ENCODE measurements at places on chromosomes 16 and 17.

DNA sequence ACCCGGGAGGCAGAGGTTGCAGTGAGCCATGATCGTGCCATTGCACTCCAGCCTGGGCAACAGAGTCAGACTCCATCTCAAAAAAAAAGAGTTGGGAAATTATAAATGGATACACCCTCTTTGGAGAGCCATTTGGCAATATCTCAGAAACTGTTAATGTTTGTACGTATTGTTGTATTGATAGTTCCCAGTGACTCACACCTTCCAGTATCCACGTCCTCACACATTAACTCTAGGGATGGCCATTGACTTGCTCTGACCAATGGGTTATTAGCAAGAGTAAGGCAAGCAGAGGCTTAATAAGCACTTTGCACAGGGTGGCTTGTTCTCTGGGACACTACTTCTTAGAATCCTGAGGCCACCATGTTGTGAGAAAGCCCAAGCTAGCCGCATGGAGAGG, 107.6 kb upstream of the LHX1 start:
- DNase-seq: no peak

DNA sequence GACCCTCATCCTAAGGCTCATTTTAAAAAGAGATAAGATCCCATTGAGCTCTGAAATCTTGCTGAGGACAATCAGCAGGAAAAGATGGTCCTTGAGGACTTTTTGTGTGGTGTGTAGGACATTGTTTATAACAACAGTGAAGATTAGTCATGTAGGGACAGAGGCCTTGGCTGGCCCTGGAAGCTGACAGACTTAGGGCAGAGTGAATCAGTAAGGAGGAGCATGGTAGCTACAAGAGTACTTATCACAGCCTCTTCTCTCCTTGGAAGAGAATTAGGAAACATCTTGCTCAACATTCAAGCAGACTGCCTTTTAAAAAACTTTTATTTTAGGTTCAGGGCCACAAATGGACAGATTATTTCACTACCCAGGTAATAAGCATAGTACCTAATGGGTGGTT, 665.9 kb upstream of the SALL1 start:
- no peak for DNase-seq

DNA sequence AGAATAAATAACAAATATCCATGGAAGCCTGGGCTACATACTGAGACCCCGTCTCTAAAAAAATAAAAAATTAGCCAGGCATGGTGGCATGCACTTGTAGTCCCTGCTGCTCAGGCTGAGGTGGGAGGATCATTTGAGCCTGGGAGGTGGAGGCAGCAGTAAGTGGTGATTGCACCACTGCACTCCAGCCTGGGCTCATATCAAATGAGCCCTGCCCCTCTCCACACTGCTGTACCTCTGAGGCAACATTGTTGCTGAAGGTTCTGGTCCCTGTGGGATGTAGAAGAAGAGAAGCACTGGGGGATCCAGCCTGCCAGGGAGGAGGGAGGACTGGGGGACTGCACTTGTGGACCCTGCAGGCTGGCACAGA, 11.4 kb upstream of the ARHGAP23 start:
- DNase-seq: no peak

GRCh38 chr17:48599354-48599753, 5.4 kb downstream of the HOXB6 start:
- no peak for DNase-seq

DNA sequence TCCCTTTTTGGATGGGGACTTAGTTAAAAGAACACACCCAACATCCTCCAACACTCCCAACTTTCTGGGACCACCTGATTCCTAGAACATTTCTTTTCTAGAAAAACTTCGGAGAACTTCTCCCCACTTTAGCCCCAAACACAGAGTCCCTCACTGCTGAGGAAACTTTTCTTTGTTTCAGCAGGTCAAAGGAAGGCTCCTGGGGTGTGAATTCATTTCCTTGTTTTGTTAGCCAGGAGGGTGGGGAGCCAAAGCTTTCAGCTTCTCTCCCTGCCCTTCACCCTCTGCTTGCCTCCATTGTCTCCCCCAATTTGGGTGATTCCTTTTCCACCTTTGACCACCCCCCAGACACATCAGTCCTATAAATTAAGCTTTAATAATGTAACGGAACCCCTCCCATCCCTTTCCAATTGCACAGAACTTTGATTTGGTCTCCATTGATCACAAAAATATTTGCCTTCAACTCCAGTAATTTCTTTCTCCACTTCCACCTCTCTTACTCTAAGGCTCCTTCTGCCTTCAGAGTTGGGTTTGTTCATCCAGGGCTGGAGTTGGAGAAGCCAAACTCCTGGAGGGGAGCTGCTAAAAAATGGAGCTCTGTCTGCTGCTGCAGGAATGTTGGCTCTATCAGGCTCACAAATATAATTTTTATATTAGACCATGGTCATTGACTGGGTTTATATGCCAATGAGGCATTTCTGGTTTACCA, 10.3 kb downstream of the HOXB4 start:
- DNase-seq: no peak

DNA sequence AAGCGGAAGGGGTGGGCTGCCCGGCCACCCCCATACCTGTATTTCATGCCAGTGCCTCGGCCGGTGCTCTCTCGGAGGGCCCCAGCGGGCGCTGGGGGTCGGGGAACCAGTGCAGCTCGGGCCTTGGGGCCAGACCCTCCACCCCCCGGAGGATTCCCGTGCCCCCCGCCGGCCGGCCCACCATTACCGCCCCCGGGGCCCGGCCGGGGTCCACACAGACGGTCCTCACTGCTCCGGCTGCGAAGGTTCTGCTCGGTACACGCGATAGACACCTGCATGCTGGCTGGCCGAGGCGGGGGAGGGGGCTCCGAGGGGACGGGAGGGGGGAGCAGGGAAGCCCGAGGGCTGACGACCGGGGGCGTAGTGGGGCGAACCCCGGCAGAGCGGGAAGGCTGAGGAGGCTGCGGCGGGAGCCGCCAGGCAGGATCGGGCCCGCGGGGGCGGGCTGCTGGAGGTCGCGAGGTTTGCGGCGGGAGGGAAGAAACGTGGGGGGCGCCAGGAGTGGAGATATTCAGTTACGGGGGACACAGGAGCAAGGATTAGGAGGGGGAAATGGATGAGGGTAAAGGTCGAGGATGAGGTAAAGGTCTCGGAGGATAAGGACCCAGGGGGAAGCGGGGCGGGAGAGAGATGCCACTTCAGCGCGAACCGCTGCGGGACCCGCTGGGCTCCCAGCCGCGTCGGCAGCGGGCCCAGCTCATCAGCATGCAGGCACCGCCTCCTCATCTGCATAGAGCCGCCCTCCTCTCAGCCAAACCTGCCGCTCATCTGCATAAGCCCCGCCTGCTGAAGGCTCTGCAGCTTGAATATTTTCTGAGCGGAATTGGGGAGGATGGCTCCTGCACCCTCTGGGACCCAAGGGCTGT, at the start of gene KCNAB3:
KCNAB3 (minus strand) TSS at position 699 of the 866 bp plus-strand sequence; CDS start at position 278, 421 bp downstream.
- DNase-seq: no peak

DNA sequence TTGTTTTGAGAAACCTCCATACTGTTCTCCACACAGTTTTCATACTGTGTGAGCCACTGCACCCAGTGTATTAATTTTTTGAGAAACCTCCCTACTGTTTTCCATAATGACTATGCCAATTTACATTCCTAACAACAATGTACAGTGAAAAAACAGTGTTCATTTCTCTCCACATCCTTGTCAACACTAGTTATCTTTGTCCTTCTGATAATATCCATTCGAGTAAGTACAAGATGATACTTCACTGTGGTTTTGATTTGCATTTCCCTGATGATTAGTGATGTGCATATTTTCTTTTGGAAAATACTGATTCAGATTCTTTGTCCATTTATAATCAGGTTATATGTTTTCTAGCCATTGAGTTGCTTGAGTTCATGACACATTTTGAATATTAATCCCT, 462.0 kb downstream of the CDH11 start:
- no peak for DNase-seq

- DNase-seq: no peak
These were observed 2.5 kb downstream of the SLC12A4 start for GRCh38 chr16:67965668-67966548.

DNA sequence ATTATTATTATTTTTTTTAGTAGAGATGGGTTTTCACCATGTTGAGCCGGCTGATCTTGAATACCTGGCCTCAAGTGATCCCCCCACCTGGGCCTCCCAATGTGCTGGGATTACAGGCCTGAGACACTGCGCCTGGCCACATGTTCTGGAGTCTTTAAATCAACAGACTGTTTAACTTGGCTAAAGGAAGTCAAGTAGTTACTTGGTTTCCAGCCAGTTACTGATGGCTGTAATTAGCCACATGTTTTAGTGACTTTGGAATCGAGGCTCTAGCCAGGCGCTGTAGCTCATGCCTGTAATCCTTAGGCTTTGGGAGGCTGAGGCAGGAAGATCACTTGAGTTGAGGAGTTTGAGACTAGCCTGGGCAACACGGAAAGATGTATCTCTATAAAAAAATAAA, 699.2 kb upstream of the RBFOX1 start:
- no peak for DNase-seq

DNA sequence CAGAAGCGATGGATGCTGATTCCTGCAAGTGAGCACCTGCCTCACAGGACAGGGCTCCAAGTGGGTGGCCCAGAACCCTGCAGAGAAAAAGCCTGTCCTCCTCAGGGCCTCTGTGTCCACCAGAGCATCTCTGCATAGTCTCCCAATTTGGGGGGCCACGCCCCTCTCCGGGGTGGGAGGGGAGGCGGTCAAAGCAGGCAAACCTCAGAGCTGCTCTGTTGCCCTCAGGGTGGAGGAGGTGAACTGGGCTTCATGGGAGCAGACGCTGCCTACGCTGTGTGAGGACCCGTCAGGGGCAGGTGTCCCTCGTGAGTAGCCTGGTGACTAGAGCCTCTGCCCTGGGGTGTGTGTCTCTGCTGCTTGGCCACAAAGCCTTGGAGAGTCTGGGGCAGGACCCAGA, 19.3 kb downstream of the TRPV2 start:
- DNase-seq: no peak

DNA sequence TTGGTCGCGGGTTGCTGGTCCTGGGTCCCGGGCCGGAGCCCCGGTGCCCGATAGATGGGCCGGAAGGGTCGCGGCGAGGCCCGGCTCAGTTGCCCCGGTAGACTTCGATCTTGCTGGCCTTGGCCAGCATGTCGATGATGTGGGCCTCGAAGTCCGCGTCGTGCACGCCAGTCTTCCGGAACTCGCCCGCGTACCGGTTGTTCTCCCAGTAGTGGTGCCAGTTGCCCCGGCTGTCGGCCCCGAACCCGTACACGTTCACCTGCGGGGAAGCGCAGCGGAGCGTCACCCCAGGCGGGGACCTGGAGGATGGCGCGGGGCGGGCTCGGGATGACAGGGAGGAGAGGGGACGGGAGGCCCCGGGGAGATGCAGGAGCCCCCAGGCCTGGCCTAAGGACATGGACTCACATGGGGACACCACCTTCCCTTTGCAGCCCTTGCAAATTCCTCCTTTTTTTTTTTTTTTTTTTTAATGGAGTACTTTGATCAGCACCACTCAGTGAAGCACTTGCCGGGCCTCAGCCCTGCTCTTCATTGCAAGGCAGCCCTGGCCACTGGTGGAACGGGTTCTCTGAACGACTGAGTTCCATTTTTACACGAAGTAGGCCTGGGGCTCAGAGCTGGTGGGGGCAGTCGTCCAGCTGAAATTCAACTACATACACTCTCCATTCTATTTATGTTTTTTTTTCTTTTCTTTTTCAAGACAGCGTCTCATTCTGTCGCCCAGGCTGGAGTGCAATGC, 35.1 kb downstream of the DDX19A start:
- no peak for DNase-seq

GRCh38 chr16:81925016-81925415, 86.3 kb downstream of the SDR42E1 start:
- no peak for DNase-seq

- no peak for DNase-seq
These were observed 5.8 kb upstream of the RAB37 start for GRCh38 chr17:74731347-74731605.

- DNase-seq: no peak
These were observed 8.7 kb downstream of the CAMKK1 start for GRCh38 chr17:3884188-3884587.

Measured in stimulated activated CD4-positive, alpha-beta T cell treated with anti-CD3 and anti-CD28 coated beads, TNF-alpha, amount 100 ng/mL, for 1 hour (primary cell).